ENCODE measurements at places on chromosomes 13 and 19. TPM values are rescaled to one million over a fixed set of nuclear protein-coding genes. Genes with fewer than 3 reads are reported as not detected.

DNA sequence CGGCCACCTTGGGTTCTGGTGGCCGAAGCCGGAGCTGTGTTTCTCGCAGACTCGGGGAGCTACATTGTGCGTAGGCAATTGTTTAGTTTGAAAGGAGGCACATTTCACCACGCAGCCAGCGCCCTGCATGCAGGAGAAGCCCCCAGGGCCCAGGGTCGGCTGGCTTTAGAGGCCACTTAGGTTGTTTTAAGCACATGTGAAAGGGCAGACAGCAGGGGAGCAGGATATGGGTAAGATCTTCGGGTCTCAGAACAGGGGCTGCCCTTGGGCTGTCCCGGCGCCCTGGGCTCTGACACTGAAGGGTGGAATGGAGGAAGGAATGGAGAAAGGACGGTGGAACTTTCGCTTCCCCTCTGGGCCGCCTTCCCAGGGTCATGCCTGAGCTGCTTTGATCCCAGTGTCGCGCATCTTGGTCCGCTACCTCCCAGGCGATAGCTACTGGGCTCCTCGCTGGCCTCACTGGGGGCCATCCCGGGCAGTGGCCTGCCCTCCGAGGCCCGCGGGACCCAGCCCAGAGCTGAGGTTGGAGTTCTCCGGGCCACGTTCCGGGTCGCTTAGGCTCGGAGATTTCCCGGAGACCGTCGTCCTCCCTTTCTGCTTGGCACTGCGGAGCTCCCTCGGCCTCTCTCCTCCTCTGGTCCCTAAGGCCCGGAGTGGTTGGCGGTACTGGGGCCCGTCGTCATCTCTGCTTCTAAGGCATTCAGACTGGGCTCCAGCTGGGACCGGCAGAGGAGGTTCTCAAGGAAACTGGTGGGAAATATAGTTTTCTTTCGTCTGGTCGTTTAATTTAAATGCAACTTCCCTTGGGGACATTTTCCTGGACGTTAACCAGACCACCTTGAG is 4.3 kb upstream of the POU4F1 start:
- no peaks in the 10 kb centered on the region for H3K36me3 ChIP-seq
- H3K27me3 ChIP-seq = peaks cover 45% of the 10 kb centered on the region
- H3K27ac ChIP-seq = no peak overlapping the region
- no peak overlapping the region for H3K4me3 ChIP-seq
- DNase-seq = no peak

The PIP5K1C gene
- 13.5 TPM for total RNA-seq

GRCh38 chr13:36571444-36571843 is 102.4 kb upstream of the SERTM1 start:
- H3K4me3 ChIP-seq = no peak overlapping the region
- no peaks in the 10 kb centered on the region for H3K27me3 ChIP-seq
- no peak overlapping the region for H3K27ac ChIP-seq

DNA sequence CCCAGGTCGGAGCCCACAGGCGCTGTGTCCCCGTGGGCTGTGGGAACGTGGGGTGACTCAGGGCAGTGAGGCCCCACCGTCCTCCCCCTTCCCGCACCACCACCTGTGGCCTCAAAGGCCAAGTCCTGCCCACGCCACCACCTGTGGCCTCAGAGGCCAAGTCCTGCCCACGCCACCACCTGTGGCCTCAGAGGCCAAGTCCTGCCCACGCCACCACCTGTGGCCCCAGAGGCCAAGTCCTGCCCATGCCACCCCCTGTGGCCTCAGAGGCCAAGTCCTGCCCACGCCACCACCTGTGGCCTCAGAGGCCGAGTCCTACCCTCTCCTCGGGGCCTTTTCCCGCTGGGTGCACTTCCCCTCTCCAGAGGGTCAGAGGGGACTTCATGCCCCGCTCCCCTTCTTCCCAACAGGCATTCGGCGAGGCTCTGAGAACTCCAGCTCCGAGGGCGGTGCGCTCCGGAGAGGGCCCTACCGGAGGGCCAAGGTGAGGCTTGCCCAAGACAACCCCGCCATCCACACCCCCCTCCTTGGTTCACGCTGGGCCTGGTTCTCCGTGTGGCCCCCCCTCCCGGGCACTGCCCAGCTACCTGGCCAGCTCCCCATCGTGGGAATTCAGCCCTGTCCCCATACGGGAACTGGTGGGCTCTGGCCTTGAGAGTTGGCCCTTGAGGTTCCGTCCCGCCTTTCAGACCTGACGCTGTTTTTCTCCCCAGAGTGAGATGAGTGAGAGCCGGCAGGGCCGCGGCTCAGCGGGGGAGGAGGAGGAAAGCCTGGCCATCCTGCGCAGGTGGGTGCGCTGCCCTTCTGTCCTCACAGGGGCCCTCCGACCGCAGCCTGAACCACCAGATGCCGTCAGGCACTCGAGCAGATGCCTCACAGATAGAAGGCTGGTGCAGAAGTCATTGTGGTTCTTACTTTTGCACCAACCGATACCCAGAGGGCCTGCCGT is 27.4 kb upstream of the F7 start:
- H3K36me3 ChIP-seq = peaks cover 18% of the 10 kb centered on the region
- H3K4me3 ChIP-seq = no peak overlapping the region
- DNase-seq = peak; percentile 41
- no peaks in the 10 kb centered on the region for H3K4me1 ChIP-seq
- H3K27ac ChIP-seq = no peak overlapping the region

The MCF2L gene
- total RNA-seq = 20.3 TPM

GRCh38 chr13:40375489-40376171 is 290.8 kb downstream of the FOXO1 start:
- H3K4me1 ChIP-seq = no peaks in the 10 kb centered on the region
- DNase-seq = peak; percentile 38
- H3K36me3 ChIP-seq = no peaks in the 10 kb centered on the region
- H3K4me3 ChIP-seq = no peak overlapping the region
- H3K27ac ChIP-seq = no peak overlapping the region

- no peak overlapping the region for H3K4me3 ChIP-seq
- H3K36me3 ChIP-seq = no peaks in the 10 kb centered on the region
- no peak overlapping the region for H3K27ac ChIP-seq
- H3K4me1 ChIP-seq = no peaks in the 10 kb centered on the region
- H3K27me3 ChIP-seq = no peaks in the 10 kb centered on the region
Measured at GRCh38 chr13:81409284-81409683, 1068.4 kb upstream of the SPRY2 start.

DNA sequence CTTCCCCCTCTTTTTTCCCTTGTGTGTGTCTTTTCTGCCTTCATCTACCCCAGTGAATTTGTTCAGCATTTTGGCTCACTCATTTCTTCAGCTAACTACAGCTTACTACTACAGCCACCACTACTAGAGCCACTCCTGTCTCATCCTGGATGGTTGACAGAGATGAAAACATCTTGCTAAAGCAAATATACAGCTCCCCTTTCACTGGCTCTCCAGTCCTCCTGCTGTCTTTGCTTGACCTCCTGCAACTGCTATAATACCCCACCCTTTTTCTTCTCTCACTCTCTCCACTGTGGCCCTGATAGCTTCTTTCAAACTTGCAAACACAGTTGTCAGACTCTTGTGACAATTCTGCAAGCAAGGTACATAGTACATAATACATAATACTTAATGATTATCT is 523.6 kb downstream of the DCT start:
- DNase-seq = no peak
- no peaks in the 10 kb centered on the region for H3K4me1 ChIP-seq
- no peak overlapping the region for H3K4me3 ChIP-seq
- no peak overlapping the region for H3K27ac ChIP-seq

- peak within 1 kb of the TSS; percentile 92 for H3K27ac ChIP-seq
- H3K4me3 ChIP-seq = peak within 1 kb of the TSS; percentile 95
- no peaks in the 10 kb centered on the region for H3K27me3 ChIP-seq
- peak; percentile 88 for DNase-seq
- peaks cover 5% of the 10 kb centered on the region for H3K4me1 ChIP-seq
- H3K36me3 ChIP-seq = no peaks in the 10 kb centered on the region
Measured at GRCh38 chr13:102773441-102774213, at the start of gene TEX30. Gene TEX30 (minus strand): TSS chr13:102773786. CDS start chr13:102770026, 3,760 bp downstream.

The AZU1 gene
- not detected for total RNA-seq

GRCh38 chr13:102569488-102569887 is 27.3 kb upstream of the TPP2 start:
- H3K4me3 ChIP-seq = no peak overlapping the region
- H3K4me1 ChIP-seq = no peaks in the 10 kb centered on the region
- no peaks in the 10 kb centered on the region for H3K27me3 ChIP-seq
- H3K27ac ChIP-seq = no peak overlapping the region
- H3K36me3 ChIP-seq = no peaks in the 10 kb centered on the region
